ENCODE measurements at places on chromosomes 7 and 10. TPM values are rescaled to one million over a fixed set of nuclear protein-coding genes. Genes with fewer than 3 reads are reported as not detected.

The SLC26A5 gene
- total RNA-seq, result 0.31 TPM

The TMEM229A gene
- 0.31 TPM for total RNA-seq

The CDK1 gene
- total RNA-seq, result 27.5 TPM

The MAGI2 gene
- total RNA-seq, result 297 TPM

The IFIT1B gene
- total RNA-seq, result not detected

The FOXI2 gene
- total RNA-seq, result not detected

The NEUROD6 gene
- 439 TPM for total RNA-seq

The PKD2L1 gene
- not detected for total RNA-seq

The SIRT1 gene
- total RNA-seq, result 37.2 TPM

The LRRC17 gene
- 11.3 TPM for total RNA-seq

The HOXA4 gene
- total RNA-seq, result not detected

The EPDR1 gene
- 13.8 TPM for total RNA-seq

The VWA2 gene
- total RNA-seq, result 2.8 TPM

The RSU1 gene
- 30.7 TPM for total RNA-seq

The FAM3C gene
- 99.2 TPM for total RNA-seq

The HMX2 gene
- total RNA-seq, result not detected

The ZNF485 gene
- total RNA-seq, result 10.6 TPM

The CPA2 gene
- total RNA-seq, result not detected

The ZNF282 gene
- total RNA-seq, result 27.5 TPM

The ZNF398 gene
- 41.0 TPM for total RNA-seq

The CCDC3 gene
- total RNA-seq, result 13.8 TPM

The ADAM8 gene
- total RNA-seq, result 2.8 TPM

The NANOS1 gene
- 2.8 TPM for total RNA-seq

The CALML3 gene
- not detected for total RNA-seq

The LRRD1 gene
- total RNA-seq, result 3.8 TPM

The TRIM50 gene
- not detected for total RNA-seq

The NKX6-2 gene
- total RNA-seq, result not detected

The PALD1 gene
- total RNA-seq, result 10.3 TPM

The HMX3 gene
- not detected for total RNA-seq

The FAM221A gene
- 16.9 TPM for total RNA-seq

The SPDYE3 gene
- total RNA-seq, result not detected

The PLEKHA1 gene
- total RNA-seq, result 47.6 TPM

The ZNF727 gene
- 3.8 TPM for total RNA-seq

The MNX1 gene
- total RNA-seq, result not detected

The RAPGEF5 gene
- total RNA-seq, result 77.0 TPM

The NRBF2 gene
- 13.8 TPM for total RNA-seq

The KLF14 gene
- total RNA-seq, result not detected

The IDI2 gene
- total RNA-seq, result not detected

The BPGM gene
- total RNA-seq, result 22.8 TPM

The FAM185A gene
- total RNA-seq, result 27.2 TPM

The ACTL6B gene
- 107 TPM for total RNA-seq

The C7orf33 gene
- total RNA-seq, result not detected

The PLCE1 gene
- 18.2 TPM for total RNA-seq

The GNGT1 gene
- total RNA-seq, result not detected

The RBM20 gene
- 2.5 TPM for total RNA-seq

The SLC26A4 gene
- total RNA-seq, result 16.0 TPM

The LRRC4 gene
- total RNA-seq, result 28.8 TPM

The TMEM236 gene
- total RNA-seq, result not detected

The MSRB2 gene
- 20.3 TPM for total RNA-seq

The CPA5 gene
- total RNA-seq, result not detected

The AKR1C8 gene
- not detected for total RNA-seq

Data from parietal lobe (tissue), 2 donors.